Ascending aorta (tissue), 2 donors: ENCODE measurements at places on chromosomes 7 and 10.

DNA sequence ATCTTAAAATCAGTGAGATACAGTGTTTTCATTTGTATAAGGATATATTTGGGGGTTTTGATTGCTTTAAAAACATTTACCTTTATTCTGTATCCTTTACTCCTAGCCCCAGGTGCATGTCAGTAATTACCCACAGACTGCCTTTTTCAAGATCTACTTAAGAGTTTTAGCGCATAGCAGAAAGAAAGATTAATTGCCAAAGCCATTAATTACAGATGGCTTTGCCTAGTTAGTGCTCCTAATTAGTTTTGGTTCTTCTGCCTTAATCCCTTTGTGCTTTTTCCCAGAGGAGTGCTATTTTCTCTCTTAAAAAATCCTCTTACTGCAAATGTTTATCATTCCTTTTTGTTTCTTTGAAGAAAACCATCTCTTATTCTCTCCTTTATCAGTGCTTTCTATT, 122.8 kb downstream of the MAPK8 start:
- DNase-seq: no peak

- DNase-seq: no peak
Observed at GRCh38 chr10:79339266-79339665, 8.0 kb upstream of the PPIF start.

DNA sequence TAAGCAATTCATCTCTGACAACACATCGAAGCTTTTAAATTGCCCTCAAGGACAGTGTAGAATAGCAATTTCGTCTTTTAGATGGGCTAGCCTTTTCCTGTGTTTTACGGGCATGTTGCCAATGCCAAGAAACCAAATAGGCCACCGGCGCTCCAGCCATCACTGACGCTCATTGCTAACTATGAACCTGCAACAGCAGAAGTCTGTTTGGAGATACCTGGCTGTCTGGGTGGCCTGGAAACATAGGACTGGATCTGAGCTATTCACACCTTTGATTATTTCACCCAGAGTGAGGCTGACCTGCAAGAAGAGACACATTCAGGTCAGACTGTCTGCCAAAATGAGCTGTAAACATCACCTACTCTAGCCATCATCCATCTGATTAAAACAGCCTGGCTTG, 12.0 kb downstream of the KPNA7 start:
- no peak for DNase-seq

GRCh38 chr7:70298780-70299471, 700.7 kb downstream of the AUTS2 start:
- DNase-seq: no peak

DNA sequence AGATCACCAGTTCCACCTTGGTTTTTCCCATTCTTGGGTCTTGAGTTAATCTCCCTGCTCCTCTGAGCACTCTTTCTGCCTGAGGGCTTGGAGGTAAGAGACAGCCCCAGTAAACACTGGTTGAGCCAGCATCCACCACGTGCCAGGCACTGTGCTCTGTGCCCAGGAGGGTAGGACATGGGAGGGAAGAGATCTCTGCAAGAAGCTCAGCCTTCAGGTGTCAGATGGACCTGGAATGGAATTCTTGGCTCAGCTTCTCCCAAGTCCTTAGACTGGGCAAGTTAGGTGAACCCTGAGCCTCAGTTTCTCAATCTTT, 2.5 kb downstream of the ZYX start:
- DNase-seq: no peak
